ENCODE measurements at places on chromosomes 1 and 21. TPM values are rescaled to one million over a fixed set of nuclear protein-coding genes. Genes with fewer than 3 reads are reported as not detected.

DNA sequence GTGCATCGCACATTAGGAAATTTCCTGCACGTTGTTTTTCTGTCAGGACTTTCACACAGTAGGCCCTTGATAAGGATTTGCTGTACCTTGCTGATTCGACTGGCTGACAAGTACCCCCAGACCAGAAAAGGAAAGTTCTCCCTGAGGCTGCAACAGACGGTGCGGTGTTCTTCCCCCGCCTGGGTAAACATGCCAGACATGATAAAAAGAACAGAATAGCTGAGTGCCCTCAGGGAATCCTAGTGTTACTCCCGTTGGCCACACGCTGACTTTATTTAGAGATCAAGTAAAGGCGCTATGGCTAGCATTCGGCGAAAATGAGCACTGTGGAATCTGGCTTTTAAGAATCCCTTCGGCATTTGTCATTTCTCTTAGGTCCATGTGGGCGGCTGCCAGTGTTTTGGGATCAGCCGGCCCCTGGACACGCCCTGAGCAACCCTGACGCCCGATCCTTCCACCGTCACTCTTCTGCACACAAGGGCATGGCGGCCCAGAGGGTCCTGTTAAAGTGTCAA is 607.7 kb downstream of the KIF26B start:
- no peaks in the 10 kb centered on the region for H3K4me1 ChIP-seq
- no peak overlapping the region for H3K27ac ChIP-seq
- H3K27me3 ChIP-seq, result no peaks in the 10 kb centered on the region
- DNase-seq, result no peak
- no peak overlapping the region for H3K4me3 ChIP-seq
- H3K36me3 ChIP-seq, result no peaks in the 10 kb centered on the region

GRCh38 chr1:64505232-64505943 is 35.5 kb downstream of the CACHD1 start:
- peaks cover 37% of the 10 kb centered on the region for H3K27me3 ChIP-seq
- no peak overlapping the region for H3K27ac ChIP-seq
- peak overlapping the region; percentile 85 for H3K4me3 ChIP-seq
- peak; percentile 21 for DNase-seq

GRCh38 chr21:15289896-15290841 is 225.4 kb upstream of the NRIP1 start:
- H3K27ac ChIP-seq, result no peak overlapping the region
- H3K27me3 ChIP-seq, result no peaks in the 10 kb centered on the region
- no peaks in the 10 kb centered on the region for H3K36me3 ChIP-seq

DNA sequence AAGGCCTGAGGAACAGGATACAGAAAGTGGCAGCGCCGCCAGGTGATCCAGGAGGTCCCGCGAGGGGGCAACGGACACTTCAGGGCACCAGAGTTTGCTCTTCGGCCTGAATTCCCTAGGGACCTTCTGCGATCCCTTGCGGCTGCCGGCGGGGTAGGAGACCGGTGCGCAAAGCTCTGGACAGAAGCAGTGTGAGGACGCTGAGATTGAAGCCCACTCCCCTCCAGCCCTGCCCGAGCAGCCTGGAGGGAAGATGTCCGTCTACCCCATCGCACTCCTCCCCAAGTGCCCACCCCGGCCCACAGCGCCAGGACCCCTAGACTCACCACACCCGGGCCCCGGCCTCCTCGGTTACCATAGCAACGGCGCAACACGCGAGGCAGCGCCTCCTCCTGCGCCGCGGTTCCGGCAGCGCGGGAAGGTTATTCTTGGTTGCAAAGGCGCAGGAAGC is at the start of gene ANKRD45:
ANKRD45 (minus strand) TSS at position 361 of the 451 bp plus-strand sequence. CDS start 10,433 bp downstream, outside the sequence.
- H3K27me3 ChIP-seq, result peaks cover 24% of the 10 kb centered on the region
- H3K4me3 ChIP-seq, result no peak within 1 kb of the TSS
- H3K4me1 ChIP-seq, result peaks cover 3% of the 10 kb centered on the region
- DNase-seq, result no peak

- H3K4me1 ChIP-seq, result no peaks in the 10 kb centered on the region
- DNase-seq, result no peak
- H3K4me3 ChIP-seq, result no peak overlapping the region
These were observed 32.4 kb downstream of the KIF21B start for GRCh38 chr1:200991097-200991614.

DNA sequence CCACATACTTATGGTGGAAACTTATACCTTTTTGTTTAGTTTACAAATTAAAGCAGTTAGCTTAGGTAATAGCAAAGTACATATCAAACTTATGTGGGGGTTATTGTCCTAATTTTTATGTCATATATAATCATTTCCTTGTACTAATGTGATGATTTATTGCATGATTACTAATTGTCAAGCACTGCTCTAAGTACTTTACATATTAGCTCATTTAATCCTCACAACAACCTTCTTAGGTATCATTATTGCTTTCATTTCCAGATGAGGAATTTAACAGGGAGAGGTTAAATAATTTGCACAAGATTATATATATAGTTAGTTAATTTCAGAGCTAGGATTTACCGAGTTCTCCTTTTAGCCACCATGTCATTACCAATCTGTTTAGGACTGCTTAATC is 11.9 kb upstream of the SSX2IP start:
- no peaks in the 10 kb centered on the region for H3K36me3 ChIP-seq
- no peak overlapping the region for H3K27ac ChIP-seq
- H3K4me3 ChIP-seq, result no peak overlapping the region
- peaks cover 9% of the 10 kb centered on the region for H3K4me1 ChIP-seq

The IER5 gene
- 44.3 TPM for total RNA-seq

The CYP4B1 gene
- total RNA-seq, result not detected
